Daoy (cell line): ENCODE measurements at places on chromosomes 1 and 21.

- peak; percentile 86 for DNase-seq
Measured at GRCh38 chr1:55718758-55719671, 503.9 kb upstream of the USP24 start.

DNA sequence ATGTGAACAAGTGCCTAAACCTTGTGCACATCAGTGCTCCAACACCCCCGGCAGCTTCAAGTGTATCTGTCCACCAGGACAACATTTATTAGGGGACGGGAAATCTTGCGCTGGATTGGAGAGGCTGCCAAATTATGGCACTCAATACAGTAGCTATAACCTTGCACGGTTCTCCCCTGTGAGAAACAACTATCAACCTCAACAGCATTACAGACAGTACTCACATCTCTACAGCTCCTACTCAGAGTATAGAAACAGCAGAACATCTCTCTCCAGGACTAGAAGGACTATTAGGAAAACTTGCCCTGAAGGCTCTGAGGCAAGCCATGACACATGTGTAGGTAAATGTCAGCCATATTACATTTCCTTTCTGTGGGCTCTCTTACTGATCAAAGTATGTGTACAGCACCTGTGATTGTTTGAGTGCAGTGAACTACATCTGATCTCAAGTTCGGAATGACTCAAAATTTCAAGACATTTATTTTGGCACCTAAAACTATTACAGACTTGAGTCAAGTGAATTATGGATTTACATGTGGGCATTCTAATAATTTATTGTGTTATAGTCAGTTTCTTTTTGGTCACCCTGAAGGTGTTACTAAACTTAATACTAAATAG, 196.5 kb downstream of the TPR start:
- no peak for DNase-seq

GRCh38 chr1:31764312-31765040, at the start of gene ADGRB2:
TSS of gene ADGRB2 (minus strand) at chr1:31764340. CDS start at chr1:31757221, 7,119 bp downstream.
- peak; percentile 51 for DNase-seq

DNA sequence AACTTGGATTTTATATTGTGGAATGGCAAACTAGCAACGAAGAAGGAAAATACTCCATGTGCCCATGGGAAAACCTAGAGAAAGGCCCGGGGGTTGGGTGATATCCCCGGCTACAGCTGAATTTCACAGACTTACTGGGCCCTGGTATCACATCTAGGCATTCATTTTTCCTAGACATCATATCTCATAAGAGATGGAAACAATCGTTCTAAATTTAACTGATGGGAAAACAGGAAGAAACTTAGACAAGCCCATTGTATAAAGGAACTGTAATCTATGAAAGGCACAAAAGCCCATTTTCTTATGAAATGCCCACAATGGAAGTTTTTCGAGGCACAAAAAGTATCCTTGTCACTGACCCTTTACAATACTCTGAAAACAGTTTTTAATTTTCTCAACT, 407.9 kb upstream of the LYPLAL1 start:
- no peak for DNase-seq

GRCh38 chr1:226051365-226051764, 11.2 kb upstream of the H3-3A start:
- no peak for DNase-seq

- DNase-seq, result no peak
Measured at GRCh38 chr1:228273720-228274451, 66.0 kb downstream of the OBSCN start.

GRCh38 chr1:200075522-200075921, 48.0 kb downstream of the NR5A2 start:
- DNase-seq, result no peak

DNA sequence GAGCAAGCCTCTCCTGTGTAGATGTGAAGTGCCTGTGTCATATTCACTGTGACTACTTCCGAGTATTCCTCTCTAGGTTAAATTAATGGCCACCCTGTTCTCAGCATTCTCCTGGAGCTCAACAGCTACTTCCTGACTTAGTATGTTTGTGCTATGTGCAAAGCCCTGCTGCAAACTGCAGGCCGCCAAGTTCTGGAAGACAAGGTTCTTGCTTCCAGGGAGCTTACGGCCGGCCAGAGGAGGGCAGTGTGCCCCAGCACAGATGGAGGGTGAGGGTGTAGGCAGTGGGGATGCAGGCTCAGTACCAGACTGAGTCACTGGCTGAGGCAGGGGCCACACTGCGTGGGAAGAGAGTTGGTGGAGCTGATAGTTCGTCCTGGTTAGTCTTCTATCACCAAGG, 43.2 kb downstream of the ELK4 start:
- DNase-seq, result peak; percentile 63

DNA sequence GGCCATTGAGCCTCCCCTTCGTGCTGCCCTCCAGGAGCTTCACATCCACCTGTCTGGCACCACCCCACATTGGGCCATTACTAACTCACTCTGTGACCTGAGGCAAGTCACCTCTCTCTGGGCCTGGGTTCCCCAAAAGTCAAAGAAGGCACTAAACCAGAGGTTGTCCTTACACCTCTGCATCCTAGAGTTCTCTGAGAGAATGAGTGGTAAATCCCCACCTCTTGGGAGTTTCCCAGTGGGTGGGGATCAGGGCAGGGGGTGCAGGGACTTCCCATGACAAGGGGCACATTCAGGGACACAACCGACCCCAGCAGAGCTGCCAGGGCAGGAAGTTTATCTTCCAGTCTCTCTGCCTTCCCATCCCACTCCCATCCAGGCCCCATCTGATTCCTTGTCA, 99.7 kb downstream of the EPHB2 start:
- no peak for DNase-seq

- DNase-seq, result no peak
Measured at GRCh38 chr1:170674986-170675385, 11.1 kb downstream of the PRRX1 start.

GRCh38 chr21:44911384-44912157, 9.1 kb downstream of the ITGB2 start:
- DNase-seq, result peak; percentile 75

DNA sequence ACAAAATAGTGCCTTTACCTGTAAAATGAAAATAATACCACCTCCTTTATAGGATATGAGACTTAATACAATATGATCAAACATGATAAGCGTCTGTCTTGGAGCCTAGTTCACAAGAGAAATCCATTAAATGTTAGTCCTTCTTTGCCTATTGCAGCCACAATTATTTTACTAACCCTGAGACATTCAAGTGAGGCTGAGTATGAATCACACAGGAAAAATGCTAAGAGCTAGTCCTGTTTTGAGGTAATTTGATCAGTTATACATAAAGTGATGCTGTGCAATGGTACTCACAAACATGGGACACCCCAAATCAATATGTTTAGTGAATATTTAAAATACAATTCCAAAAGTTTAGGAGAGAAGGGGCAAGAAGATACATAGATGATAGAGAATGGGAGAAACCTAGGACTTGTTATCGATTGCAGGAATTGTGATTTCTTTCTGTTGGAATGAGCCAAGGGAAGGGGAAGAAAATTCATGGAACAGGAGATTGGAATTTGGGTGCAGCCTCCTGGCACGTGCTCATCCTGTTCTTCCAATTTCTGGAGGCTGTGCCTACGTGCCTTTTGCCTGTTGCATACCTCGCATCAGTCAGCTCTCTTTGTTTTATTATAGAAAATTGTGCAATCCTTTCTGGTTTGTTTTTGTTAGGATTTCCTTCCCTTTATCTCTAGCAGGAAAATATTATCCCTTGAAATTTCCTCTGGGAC, 39.9 kb upstream of the BACH1 start:
- peak; percentile 65 for DNase-seq

GRCh38 chr1:1112237-1112985, 3.5 kb downstream of the C1orf159 start:
- no peak for DNase-seq

- no peak for DNase-seq
Measured at GRCh38 chr1:202567738-202568137, 142.5 kb downstream of the SYT2 start.

DNA sequence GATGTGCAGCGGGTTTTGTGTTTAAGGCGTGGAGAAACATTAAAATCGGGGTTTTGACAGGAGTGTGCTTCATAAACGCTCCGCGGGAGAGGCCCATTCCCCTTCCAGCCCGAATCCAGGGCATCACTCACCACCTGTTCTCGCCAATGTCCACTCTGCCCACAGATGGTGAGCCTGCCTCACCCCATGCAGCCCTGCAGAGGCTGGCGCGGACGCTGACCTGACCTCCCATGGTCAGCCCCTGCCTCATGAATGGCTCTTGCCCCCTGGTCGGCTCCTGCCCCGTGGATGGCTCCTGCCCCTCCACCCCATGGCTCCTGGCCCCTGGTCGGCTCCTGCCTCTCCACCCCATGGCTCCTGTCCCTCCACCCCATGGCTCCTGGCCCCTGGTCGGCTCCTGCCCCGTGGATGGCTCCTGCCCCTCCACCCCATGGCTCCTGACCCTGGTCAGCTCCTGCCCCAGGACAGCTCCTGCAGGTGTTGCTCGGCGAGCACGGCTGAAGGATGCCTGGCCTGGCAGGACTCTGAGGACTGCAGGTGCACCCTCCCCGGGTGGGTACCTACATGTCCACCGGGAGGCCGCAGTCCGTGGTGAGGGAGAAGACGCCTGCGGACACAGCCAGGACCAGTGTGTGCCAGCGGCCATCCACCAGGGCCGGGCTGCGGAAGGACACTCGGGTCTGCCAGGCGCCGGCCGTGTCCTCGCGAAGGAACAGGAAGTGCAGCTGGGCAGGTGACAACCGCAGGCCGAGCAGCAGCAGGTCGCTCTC, 6.7 kb downstream of the KRTAP10-1 start:
- no peak for DNase-seq

GRCh38 chr1:67586596-67586995, 98.4 kb upstream of the GADD45A start:
- no peak for DNase-seq

DNA sequence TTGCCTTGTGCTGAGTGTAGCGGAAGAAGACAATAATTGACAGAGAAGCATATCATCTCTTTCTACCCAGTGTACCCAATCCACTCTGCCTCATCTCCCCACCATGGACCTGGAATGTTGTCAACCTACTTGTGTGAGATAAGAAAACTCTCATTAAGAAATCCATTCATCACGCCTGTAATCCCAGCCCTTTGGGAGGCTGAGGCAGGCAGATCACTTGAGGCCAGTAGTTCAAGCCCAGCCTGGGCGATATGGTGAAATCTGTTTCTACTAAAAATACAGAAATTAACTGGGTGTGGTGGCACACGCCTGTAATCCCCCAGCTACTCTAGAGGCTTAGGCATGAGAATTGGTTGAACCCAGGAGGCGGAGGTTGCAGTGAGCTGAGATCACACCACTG, 209.6 kb downstream of the PBX1 start:
- DNase-seq, result no peak

DNA sequence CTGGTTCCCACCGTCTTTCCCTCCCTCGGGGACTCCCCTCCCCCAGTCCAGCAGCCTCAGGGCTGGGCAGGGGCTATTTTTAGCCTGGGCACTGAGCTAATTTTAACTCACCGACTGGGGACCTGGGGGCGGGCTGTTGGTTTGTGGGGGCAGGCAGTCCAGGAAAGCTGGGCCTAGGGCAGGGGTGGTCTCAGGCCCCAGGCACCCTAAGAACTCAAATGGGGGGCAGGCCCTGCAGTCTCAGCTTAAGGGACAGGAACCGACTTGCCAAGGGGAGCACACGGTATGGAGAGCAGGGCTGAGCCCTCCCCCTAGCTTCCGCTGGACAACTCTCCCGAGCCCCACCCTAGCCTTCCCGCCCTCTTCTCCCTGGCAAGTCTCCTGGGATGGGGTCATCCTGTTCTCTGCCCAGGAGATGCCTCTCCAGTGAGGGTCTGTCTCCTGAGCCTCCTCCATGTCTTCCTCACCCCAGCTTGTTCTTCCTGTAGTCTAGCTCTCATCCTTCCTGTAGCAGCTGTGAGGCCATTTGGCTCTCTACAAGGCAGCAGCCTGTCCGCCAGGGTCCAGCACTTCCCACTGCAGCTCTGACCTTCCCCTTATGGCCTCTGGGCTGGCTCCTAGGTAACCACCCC, 10.1 kb downstream of the MEF2D start:
- no peak for DNase-seq

GRCh38 chr1:6096243-6097116, 50.8 kb downstream of the KCNAB2 start:
- no peak for DNase-seq
